ENCODE measurements at places on chromosomes 6 and 20. TPM values are rescaled to one million over a fixed set of nuclear protein-coding genes. Genes with fewer than 3 reads are reported as not detected.

GRCh38 chr6:154356113-154356512, 490 bp downstream of the IPCEF1 start:
- peaks cover 5% of the 10 kb centered on the region for H3K4me1 ChIP-seq
- DNase-seq: no peak
- H3K27me3 ChIP-seq: no peaks in the 10 kb centered on the region
- H3K4me3 ChIP-seq: no peak overlapping the region
- H3K27ac ChIP-seq: no peak overlapping the region

GRCh38 chr20:1644101-1644962, 13.2 kb downstream of the SIRPG start:
- no peaks in the 10 kb centered on the region for H3K4me1 ChIP-seq
- no peaks in the 10 kb centered on the region for H3K27me3 ChIP-seq
- H3K36me3 ChIP-seq: no peaks in the 10 kb centered on the region
- no peak overlapping the region for H3K27ac ChIP-seq
- H3K4me3 ChIP-seq: no peak overlapping the region

- H3K36me3 ChIP-seq: no peaks in the 10 kb centered on the region
- DNase-seq: no peak
- no peak overlapping the region for H3K27ac ChIP-seq
- peaks cover 8% of the 10 kb centered on the region for H3K27me3 ChIP-seq
These were observed 53.1 kb upstream of the EIF2S2 start for GRCh38 chr20:34165018-34165619.

DNA sequence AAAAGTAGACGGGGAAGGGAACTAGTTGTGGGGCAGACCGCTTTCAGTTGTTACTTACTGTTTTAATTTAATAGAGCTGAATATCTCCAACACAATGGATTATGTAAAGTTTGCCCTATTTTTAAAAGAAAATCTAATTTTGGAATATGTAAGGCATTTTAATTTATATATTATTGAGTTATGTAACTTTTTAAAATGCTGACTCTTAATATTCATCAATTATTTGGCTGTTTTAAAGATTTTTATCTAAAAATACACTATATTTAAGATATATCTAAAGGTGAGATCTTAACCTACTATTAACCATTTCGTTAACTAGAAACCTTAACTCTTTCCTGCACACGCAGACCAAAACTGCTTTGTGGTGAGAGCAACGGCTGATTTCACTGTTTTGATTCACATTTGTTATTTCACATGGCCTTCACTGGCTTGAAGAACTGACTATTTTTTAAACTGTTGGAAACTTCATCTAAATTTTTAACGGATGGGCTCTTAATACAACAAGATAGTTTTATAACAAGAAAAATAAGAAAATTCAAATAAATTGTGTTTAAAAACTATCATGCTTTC, 87.9 kb downstream of the HUS1B start:
- H3K4me3 ChIP-seq: no peak overlapping the region
- DNase-seq: no peak
- no peaks in the 10 kb centered on the region for H3K4me1 ChIP-seq
- no peak overlapping the region for H3K27ac ChIP-seq
- peaks cover 7% of the 10 kb centered on the region for H3K36me3 ChIP-seq
- no peaks in the 10 kb centered on the region for H3K27me3 ChIP-seq

GRCh38 chr6:40933864-40934263, 105.2 kb downstream of the UNC5CL start:
- H3K27ac ChIP-seq: no peak overlapping the region
- H3K4me3 ChIP-seq: no peak overlapping the region
- DNase-seq: peak; percentile 57
- no peaks in the 10 kb centered on the region for H3K27me3 ChIP-seq
- H3K4me1 ChIP-seq: peaks cover 25% of the 10 kb centered on the region
- no peaks in the 10 kb centered on the region for H3K36me3 ChIP-seq

DNA sequence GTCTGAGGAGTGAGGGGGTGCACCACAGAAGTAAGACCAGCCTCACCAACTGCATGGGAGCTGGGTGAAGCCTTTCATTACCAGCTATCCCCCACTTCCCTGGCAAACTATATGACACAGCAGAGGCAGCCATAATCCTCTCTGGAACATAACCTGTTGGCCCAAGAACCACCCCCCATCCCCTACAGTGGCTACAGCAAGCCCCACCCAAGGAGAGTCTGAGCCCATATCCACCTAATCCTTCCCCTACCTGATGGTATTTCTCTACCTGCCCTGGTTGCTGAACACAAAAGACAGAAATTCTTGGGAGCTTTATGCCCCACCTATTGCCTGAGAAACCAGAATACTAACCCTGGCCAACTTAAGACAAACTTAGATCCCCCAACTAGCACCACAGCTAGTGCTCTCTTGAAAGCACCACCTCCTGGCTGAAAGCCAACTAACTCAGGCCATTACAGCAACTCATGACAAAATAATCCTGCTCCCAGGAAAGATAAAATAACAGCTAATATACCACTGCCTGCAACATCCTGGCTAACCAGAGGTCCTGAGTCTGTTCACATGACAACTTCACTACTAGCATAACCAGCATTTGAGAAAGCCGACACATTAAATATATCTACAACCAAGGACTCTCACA, 11.2 kb downstream of the RNGTT start:
- 0 out of 2 replicates have a peak, but pooled peaks cover 1% of the 10 kb centered on the region for H3K36me3 ChIP-seq
- no peaks in the 10 kb centered on the region for H3K4me1 ChIP-seq
- no peaks in the 10 kb centered on the region for H3K27me3 ChIP-seq
- H3K27ac ChIP-seq: no peak overlapping the region
- peak; percentile 20 for DNase-seq

GRCh38 chr6:75755704-75756103, 6.7 kb downstream of the MYO6 start:
- H3K4me1 ChIP-seq: peaks cover 5% of the 10 kb centered on the region
- H3K27ac ChIP-seq: no peak overlapping the region
- no peak for DNase-seq
- no peak overlapping the region for H3K4me3 ChIP-seq

- no peak overlapping the region for H3K27ac ChIP-seq
- H3K4me1 ChIP-seq: peaks cover 2% of the 10 kb centered on the region
- no peaks in the 10 kb centered on the region for H3K27me3 ChIP-seq
- H3K36me3 ChIP-seq: no peaks in the 10 kb centered on the region
- H3K4me3 ChIP-seq: peak overlapping the region; percentile 3
These were observed 64.6 kb upstream of the TXNDC5 start for GRCh38 chr6:7974938-7975763.

DNA sequence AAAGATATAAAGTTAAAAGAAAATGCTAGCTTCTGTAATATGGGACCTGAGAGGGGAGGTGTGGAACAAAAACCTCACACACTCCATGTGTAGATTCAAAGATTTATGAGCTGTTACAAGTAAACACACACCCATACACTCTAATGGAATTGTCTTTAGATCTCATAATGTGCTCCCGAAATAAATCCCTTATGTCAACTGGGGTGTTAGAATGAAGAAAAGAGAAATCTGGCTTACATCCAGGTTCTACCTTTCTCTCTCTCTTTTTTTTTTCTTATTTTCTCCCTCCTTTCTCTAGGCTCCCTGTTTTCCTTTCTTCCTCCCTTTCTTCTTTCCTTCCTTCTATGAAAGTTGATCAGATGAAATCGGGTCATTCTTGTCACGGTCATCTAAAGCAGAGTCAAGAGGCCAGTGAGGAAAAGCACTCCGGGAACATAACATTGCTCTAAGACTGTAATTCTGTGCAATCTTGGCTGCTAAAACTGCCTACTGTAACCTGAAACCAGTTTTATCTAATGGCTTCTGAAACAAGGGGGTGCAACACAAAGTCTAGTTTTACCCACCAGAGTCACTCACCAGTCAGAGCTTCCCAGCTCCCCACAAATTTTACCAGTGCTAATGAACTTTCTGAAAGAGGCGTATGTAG, 68.3 kb upstream of the BTBD3 start:
- H3K27ac ChIP-seq: peak overlapping the region; percentile 56
- H3K4me3 ChIP-seq: no peak overlapping the region
- H3K4me1 ChIP-seq: peaks cover 26% of the 10 kb centered on the region
- H3K27me3 ChIP-seq: no peaks in the 10 kb centered on the region
- no peaks in the 10 kb centered on the region for H3K36me3 ChIP-seq
- peak; percentile 50 for DNase-seq

- no peaks in the 10 kb centered on the region for H3K36me3 ChIP-seq
- H3K4me3 ChIP-seq: no peak overlapping the region
- H3K27me3 ChIP-seq: no peaks in the 10 kb centered on the region
- peak; percentile 23 for DNase-seq
- no peak overlapping the region for H3K27ac ChIP-seq
These were observed 66.3 kb upstream of the FBXL4 start for GRCh38 chr6:99014061-99014460.

GRCh38 chr6:170165085-170165470, 125.8 kb downstream of the DLL1 start:
- no peaks in the 10 kb centered on the region for H3K27me3 ChIP-seq
- H3K36me3 ChIP-seq: no peaks in the 10 kb centered on the region
- no peak overlapping the region for H3K4me3 ChIP-seq
- DNase-seq: no peak
- no peak overlapping the region for H3K27ac ChIP-seq

The MMP24 gene
- total RNA-seq: 0.36 TPM

The ADGRF5 gene
- total RNA-seq: not detected

The ZBTB46 gene
- total RNA-seq: 15.3 TPM

The CDC5L gene
- total RNA-seq: 29.7 TPM

The CST2 gene
- total RNA-seq: not detected

The FNDC11 gene
- 0.28 TPM for total RNA-seq

The SYNDIG1 gene
- total RNA-seq: not detected

Measured in IMR-90 (cell line).